ENCODE measurements at places on chromosomes 7 and 10.

- DNase-seq, result peak; percentile 32
Observed at GRCh38 chr7:100896732-100897608, 1.3 kb upstream of the ACHE start.

DNA sequence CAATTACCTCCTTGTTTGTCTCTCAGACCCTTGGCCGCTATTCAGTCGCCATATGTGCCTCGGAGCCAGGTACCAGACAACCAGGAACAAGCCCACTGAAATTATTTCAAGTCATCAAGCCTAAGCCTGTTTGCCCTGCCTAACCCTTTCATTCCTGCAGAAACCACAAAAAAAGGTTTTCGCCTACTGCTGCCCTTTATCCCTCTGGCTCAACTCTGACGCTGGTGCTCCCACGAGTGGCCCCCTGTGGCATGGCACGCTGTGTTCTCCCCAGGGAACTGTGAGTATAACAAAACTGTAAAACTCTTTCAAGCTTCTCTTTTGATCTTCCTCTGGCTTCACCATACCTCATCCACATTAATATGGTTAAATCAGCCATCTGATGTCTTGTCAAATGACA, 215.7 kb upstream of the CDC14C start:
- no peak for DNase-seq

DNA sequence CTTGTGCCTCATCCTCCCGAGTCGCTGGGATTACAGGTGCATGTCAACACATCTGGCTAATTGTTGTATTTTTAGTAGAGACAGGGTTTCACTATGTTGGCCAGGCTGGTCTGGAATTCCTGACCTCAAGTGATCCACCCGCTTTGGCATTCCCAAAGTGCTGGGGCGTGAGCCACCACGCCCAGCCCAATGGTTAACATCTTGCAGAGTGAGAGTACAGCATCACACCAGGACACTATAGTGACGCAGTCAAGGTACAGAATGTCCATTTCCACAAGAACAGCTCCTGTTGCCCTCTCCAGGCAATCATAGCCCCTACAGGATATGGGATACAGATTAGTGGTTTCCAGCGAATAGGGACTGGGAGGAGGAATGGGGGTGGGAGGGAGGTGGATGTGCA, 34.0 kb downstream of the MYO1G start:
- DNase-seq, result no peak

GRCh38 chr10:113687037-113687436, 7.3 kb downstream of the CASP7 start:
- DNase-seq, result no peak

DNA sequence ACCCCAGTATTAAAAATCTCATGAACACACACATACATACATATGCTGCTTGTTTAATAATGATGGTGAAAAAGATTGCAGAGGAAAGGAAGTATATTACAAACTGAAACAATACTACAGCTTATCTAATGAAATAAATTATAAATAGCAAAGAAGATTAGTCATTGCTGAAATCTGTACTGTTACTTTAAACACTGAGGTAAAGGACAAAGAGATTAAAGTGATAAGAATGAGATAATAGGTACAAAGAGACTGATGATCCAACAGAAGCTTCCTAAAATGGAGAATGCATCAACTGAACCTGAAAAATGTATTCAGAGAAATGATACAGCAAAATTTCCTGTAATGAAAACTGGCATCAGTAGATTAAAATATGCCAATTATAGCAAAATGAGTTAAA, 91.5 kb upstream of the KCND2 start:
- DNase-seq, result no peak

DNA sequence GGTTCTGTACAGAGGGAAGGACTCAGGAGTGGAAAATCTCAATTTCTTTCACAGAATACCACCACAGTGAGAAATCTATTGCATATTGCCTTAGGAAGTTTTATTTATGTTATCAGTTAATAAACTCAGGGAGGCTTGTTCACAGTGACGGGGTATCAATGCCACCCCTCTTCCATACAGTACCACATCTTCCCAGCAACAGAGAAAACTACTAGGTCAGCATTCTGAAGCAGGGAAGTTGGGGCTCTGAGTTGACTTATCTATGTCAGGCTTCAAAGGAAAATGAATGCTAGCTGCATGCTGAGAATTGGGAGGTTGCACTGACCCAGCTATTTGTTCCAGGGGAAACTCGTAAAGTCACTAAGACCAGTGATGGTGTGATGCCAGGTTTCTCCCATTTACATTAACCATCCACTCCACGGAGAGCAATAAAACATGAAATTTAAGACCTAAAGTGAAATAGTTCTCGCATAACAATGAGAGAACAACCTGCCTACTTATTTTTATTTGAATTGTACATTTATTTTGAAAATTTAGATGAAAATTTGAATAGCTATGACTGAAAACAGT, 266.7 kb downstream of the RNLS start:
- no peak for DNase-seq

GRCh38 chr7:128860158-128861073, 2.2 kb upstream of the ATP6V1F start:
- DNase-seq, result no peak

- DNase-seq, result no peak
Observed at GRCh38 chr10:127980898-127981297, 74.0 kb downstream of the PTPRE start.

DNA sequence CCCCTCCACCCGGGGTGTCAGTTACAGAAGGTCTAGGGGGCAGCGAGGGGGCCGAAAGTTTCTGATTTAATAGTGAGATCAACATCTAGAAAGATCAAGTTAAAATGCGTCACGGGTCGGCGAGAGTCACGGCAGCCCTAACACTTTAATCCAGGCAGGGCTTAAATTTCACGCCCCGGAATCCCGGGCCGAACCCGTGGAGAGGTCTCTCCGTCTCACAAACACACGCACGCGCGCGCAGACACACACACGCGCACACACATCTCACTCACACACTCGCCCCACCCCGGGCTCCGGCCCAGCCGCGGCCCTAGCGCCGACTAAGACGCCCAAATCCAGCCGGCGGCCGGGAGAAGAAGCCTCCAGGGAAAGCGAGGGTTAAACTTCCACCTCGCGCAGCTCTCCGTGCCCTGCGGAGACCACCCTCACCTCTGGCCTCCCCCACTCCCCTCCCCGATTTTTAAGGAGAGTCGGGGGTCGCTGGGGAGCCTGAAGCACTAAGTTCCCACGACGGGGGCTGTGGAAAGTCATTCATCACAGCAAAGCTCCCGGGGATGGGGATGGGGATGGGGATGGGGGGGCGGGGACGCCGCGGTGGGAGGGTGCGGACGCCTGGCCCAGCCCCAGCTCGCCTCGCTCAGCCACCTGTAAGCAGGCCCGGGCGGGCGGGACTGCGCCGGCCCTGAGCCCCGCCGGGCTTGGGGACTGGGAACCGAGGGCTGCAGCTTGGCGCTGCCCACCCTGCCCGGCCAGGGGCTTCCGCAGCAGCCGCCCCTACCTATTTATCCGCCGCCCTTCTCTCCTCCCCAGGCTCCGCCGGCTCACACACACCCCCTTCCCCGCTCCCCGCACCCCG, 1.6 kb downstream of the PDGFA start:
- no peak for DNase-seq

- no peak for DNase-seq
Observed at GRCh38 chr10:89829887-89830269, 128.5 kb downstream of the KIF20B start.

GRCh38 chr7:5526100-5526905, 102.7 kb upstream of the TNRC18 start:
- DNase-seq, result peak; percentile 34

DNA sequence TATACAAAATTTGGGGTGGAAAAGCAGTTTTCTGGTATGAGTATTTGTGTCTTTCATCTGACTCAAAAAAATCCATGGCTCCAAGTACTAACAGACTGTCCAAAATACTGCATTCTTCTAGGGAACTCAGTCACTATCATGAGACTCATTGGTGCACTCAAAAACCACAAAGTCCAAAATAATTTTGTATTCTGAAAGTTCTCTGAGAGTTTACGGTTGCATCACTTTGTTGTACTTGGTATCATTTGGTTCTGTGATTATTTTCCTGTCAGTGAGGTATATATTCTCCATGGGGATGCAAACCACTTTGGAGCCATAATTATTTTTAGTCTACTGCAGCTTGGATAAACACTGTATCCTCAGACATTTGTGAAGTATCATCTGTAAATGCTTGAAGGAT, 28.0 kb upstream of the CABCOCO1 start:
- no peak for DNase-seq

GRCh38 chr10:86203162-86203905, 163.3 kb downstream of the GRID1 start:
- no peak for DNase-seq

DNA sequence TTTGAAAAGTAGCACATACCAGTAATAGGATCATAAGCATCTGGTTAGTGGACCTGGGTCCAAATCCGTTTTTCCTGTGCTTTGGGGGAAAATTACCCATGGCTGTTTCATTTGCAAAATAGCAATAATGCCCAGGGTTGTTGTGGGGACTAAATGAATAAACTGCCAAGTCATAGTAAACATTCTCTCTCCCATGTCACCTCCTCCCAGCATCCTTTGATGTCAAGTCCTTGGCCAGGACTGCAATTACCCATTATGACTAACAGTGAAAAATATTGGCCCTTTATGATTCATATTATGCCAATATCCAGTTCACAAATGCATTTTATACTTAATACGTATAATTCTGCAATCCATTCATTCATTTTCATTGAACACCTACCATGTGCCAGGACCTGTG, 23.0 kb downstream of the TOMM7 start:
- DNase-seq, result no peak

GRCh38 chr7:44375926-44376342, 50.5 kb upstream of the CAMK2B start:
- no peak for DNase-seq

DNA sequence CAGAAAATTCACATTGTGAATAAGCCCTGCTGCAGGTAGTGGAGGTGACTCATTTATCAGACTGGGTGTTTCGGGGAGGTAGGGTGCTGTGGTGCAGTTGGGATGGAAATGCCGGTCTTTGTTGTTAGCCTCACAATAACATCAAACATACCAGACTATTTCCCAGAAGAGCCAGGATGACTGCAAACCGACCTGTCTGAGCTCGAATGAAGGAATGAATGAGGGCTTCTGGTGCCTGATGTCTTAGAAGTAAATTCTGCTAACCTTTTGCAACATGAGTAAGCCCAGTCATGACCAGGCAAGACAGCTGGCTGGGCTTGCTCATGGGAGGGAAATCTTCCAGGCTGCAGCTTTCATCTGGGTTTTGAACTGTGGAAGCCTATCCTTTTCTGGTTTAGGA, 2.4 kb upstream of the VDAC2 start:
- DNase-seq, result no peak

DNA sequence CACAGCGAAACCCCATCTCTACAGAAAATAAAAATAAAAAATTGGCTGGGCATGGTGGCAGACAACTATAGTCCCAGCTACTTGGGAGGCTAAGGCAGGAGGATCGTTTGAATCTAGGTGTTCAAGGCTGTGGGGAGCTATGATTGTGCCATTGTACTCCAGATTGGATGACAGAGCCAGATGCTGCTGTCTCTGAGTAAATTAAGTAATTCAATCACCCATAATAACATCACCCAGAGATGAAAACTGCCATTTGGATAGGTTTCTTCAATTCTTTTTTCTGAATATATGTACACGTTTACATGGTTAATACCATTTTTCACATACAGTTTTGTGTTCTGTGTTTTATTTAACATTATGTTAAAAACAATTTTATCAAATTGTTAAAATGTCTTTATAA, 79.3 kb downstream of the WIPF3 start:
- no peak for DNase-seq

GRCh38 chr10:6234371-6234770, 31.6 kb downstream of the PFKFB3 start:
- peak; percentile 5 for DNase-seq

All from activated CD8-positive, alpha-beta memory T cell treated with anti-CD3 and anti-CD28 coated beads, Interleukin-2, amount 50 U/mL, for 4 hours (primary cell).